Glutamatergic neuron (in vitro differentiated cells): ENCODE measurements at places on chromosomes 12 and 14. TPM values are rescaled to one million over a fixed set of nuclear protein-coding genes. Genes with fewer than 3 reads are reported as not detected.

The RNASE4 gene
- 1.7 TPM for total RNA-seq

The CISTR gene
- not detected for total RNA-seq

The LPCAT3 gene
- 53.3 TPM for total RNA-seq

The CIROP gene
- not detected for total RNA-seq

- peaks cover 3% of the 10 kb centered on the region for H3K4me1 ChIP-seq
- peak within 1 kb of the TSS; percentile 93 for H3K4me3 ChIP-seq
- peaks cover 20% of the 10 kb centered on the region for H3K27me3 ChIP-seq
- H3K27ac ChIP-seq: no peak within 1 kb of the TSS
- peak; percentile 60 for DNase-seq
- H3K36me3 ChIP-seq: peaks cover 8% of the 10 kb centered on the region
Observed at GRCh38 chr12:4909734-4910501, at the start of gene KCNA1. Gene KCNA1 (plus strand): TSS chr12:4909905. CDS start chr12:4911379, 1,474 bp downstream.

DNA sequence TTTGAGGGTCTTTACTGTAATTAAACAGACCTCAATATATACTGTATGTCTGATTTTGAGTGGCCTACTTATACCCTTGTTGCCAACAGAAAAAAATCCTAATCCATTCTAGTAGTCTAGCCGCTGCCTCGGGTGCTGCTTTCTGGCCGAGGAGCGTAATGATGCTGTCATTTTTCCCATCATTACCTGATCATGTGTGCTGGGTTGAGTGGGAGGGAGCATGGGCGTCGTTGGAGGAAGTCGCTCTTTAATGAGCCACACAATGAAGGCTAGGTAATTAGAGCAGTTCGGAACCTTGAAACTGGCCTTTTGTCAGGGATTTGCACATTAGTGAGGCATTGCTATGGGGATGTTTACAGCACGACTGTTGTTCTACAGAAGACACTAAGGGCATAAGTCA, 76.1 kb upstream of the RFX4 start:
- no peaks in the 10 kb centered on the region for H3K4me1 ChIP-seq
- no peak overlapping the region for H3K4me3 ChIP-seq
- no peaks in the 10 kb centered on the region for H3K36me3 ChIP-seq
- no peak for DNase-seq

GRCh38 chr12:2963154-2963759, 4.1 kb downstream of the TEAD4 start:
- DNase-seq: no peak
- no peak overlapping the region for H3K27ac ChIP-seq
- peaks cover 6% of the 10 kb centered on the region for H3K27me3 ChIP-seq
- H3K4me1 ChIP-seq: peaks cover 17% of the 10 kb centered on the region
- peak overlapping the region; percentile 49 for H3K4me3 ChIP-seq

DNA sequence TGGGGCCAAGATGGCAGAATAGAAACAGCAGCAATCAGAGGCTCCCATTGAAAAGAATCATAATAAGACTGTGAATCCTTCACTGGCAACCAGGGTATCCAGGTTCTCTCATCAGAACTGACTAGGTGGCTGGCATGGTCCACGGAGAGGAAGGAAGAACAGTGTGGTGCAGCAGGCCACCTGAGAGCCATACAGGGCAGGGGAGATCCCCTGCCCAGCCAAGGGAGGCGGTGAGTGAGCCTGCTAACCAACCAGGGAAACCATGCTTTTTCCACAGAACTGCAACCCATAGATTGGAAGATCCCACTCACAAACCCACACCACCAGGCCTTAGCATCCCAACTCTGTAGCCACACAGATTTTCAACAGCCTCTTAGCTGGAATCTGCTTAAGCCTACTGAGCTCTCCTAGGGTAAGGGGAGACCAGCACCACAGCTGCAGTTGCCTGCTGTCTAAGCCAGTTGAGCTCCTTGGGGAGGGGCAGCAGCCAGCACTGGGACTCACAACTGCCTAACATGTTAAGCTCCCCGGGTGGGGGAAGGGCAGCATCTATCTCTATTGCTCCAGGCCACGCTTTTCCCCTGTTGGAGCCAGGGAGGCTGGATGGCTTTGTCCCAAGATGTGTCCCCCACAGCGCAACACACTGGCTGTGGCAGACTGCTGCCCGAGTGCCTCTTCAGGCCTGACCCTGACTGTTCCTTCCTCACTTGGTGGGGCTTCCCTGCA, 342.6 kb upstream of the CCDC196 start:
- H3K27ac ChIP-seq: no peak overlapping the region
- peaks cover 4% of the 10 kb centered on the region for H3K36me3 ChIP-seq
- DNase-seq: no peak
- H3K27me3 ChIP-seq: no peaks in the 10 kb centered on the region

DNA sequence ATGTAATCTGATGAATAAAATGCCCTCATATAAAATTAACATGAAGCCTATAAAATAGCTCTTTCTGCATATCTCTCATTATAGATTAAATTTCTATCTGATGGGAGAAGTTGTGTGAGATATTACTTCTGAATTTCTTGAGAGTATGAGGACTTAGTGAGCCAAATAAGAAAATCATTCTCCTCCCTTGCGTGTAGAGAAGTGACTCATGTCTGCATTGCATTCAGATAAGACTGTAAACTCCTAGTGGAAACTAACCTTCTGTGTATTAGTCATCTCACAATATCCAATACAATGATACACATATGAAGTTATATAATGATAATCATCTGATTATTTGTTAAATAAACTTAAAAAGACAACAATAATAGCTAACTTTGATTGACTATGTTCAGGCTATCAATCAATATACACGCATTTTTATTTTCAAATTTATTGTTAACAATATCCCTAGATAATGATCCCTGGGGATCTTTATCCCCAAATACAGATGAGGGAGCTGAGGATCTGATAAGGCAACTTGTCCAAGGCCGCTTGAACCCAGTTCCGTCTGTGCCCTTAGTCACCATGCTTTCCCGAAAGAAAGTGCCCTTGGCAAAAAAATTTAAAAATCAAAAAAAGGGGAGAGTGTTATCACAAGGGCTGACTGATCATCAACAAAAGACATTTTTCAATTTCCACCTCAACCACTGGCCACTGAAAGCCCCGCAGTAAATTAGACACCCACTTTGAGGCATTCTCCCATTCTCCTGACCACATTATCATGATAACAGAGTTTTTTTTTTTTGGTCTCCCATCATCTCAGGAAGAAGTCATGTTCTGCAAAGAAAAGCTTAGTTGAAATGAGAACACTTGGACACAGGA, 189.2 kb upstream of the RASSF8 start:
- H3K4me3 ChIP-seq: no peak overlapping the region
- peaks cover 2% of the 10 kb centered on the region for H3K27me3 ChIP-seq
- no peaks in the 10 kb centered on the region for H3K36me3 ChIP-seq
- no peak overlapping the region for H3K27ac ChIP-seq
- DNase-seq: no peak
